Left forelimb (tissue), 1 donor: ENCODE measurements at places on chromosomes 1 and 21.
A peak's percentile ranks its signal among the peaks of the same experiment; 100 is the strongest.

DNA sequence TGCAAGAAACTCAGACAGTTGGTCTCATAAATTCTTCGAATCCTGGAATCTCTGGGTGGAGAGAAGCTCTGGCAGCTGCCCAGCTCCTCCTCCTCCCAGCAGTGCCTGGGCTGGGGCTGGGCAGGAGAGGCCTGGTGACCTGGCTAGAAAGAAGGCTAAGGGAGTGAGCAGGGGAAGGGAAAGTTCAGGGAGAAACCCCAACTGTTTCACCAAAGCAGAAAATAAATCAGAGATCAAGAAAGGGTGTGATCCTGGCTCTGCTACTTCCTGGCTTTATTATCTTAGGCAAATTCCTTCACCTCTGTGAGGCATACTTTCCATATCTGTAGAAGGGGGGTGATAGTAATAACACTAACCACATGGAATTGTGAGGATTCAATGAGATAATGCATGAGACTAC, 8.8 kb upstream of the COL16A1 start:
- DNase-seq: peak; percentile 73

DNA sequence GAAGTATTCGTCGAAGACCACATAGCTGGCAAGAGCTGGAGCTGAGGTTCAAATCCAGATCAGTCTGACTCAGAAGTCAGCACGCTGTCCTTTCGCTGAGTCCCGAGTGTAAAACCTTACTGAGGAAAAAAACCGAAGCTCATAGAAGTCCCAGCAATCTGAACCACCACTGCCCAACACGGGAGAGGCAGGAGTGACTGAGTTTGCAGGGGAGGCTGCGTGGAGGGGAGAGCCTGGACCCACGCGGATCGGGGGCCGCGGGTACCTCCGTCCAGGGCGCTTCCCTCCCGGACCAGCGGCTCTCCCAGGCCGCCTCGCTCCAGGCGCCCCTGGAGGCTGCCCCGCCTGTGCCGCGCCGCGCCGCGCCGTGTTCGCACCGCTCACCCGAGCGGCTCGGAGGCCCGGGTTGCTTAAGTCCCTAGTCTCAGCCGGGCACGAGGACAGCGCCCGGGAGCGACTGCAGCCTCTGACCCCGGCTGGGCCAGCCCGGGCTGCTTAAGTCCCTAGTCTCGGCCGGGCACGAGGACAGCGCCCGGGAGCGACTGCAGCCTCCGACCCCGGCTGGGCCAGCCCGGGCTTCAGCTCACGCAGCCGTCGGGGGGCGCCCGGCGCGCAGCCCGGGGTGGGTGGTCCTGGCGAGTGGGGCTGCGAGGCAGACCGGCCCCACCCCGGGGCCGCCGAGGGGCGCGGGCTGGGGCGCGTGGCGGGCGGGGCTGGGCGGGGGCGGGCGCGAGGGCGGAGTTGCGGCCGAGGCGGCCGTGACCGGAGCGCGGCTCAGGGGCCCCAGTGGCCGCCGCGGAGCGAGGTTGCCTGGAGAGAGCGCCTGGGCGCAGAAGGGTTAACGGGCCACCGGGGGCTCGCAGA, at the start of gene ADAMTSL4:
ADAMTSL4 (plus strand) TSS at position 777 of the 864 bp plus-strand sequence. CDS start 2,881 bp downstream, outside the sequence.
- peak; percentile 87 for DNase-seq

DNA sequence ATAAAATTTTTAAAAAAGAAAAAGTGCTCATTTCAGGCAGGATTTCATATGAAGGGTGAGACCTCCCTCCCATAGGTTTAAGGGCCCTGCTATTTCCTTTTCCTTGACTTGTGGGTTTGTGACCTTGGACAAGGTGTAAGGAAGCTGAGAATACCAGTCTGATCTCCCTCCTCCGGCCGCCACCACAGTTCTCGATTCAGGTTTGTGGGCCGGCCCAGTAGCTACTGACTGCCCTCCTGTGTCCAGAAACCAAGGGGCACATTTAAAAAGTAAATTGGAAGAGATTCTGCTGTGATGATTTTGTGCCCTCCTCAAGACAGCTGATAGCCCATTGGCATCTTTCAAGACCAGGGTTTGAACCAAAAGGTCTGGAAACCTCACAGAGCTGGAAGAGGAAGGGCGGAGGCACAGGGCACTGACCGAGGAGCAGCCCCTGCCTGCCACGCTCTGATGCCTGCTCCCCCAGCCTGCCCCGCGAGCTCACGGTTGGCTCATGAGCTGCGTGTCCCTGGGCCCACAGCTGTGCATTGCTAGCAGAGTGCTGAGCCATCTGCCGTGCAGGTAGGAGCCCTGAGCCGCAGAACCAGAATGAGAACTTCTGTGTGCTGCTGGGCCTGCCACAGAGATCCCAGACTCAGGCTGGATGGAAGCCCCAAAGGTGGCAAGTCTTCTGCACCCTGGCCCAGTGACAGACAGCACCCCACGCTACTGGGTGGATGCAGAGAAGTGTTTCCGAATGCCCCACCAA, 348.7 kb downstream of the NPHP4 start:
- peak; percentile 46 for DNase-seq

GRCh38 chr1:244311784-244312532, 139.8 kb downstream of the ADSS2 start:
- no peak for DNase-seq

GRCh38 chr1:20448671-20449071, 37.3 kb downstream of the CAMK2N1 start:
- no peak for DNase-seq

DNA sequence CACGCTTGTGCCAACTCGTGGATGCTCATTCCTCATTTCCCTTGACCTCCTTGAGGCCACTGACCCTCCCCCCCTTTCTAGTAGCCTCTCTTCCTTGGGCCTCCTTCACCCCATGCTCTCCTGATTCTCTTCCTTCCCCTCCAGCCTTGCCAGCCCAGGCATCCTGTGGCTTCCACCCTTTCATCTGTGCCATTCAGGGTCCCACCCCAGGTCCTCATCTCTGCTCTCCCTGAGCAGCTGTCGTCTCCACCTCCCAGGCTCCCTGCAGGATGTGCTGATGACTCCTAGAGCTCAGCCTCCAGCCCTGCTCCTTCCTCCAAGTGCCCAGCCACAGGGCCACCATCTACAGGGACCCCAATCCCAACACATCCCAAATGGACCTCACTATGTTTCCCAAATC, 197.4 kb downstream of the GRIK3 start:
- no peak for DNase-seq

DNA sequence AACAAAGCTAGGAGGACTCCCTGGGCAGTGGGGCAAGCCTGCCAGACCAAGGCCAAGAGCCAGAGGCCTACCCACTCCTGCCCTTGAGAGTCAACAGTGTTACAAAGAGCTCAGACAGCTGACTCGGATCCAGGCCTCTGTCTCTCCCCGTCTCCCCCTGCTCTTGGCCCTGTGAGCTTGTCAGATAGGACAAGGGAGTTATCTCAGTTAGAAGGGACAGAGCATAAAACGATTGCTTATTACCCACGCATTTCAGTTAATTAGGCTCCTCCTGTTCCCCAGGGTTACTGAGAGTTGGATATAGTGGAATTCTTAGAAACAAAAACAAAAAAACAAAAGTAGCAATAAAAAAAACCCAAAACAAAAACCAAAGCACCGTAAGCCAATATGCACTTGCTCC, 1.3 kb downstream of the SLC41A1 start:
- DNase-seq: no peak

DNA sequence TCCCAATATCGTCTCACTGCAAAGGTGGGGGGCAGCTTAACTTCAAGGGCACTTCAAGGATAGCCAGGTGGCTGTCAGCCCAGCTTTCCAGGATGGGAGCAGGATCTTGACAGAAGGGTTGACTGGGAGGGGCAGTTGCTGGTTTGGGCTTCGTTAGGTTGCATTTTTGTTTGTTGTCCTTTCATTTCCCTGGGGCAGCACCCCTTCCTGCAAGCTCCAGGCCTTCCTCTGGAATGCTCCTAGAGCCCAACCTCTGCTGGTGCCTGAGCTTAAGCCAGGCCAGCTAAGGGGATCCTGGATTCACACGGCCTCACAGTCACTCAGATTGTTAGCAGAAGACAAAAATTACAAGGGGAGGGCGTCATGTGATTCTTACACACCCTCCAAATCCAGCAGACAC, 4.1 kb upstream of the OLIG2 start:
- no peak for DNase-seq

DNA sequence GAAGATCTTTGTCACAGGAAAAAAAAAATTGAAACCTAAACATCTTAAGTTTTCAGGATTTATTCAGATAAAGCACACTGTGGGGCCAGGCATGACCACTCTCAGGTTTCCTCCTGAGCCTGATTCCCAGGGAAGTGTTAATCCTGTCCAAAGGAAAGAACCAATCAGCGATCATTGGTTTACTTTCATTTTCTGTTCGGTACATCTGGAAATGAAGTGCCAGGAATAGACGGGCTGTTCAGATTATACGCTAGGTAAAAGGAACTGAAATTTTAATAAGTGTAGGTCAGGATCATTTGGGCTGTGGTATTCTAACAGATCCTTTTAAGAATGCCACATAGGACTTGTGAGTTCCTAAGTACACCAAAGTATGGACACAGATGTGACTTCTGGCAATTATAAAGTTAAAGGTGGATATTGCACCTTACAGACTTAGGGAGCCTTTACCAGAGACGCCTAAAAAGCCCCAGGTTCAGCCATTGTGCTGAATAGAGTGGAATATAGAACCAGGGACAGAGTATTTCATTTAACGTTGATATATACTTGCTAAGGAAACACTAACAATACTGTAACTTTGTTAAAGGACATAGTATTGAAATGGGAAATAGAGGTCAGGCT, 9.3 kb upstream of the CACYBP start:
- DNase-seq: no peak

- DNase-seq: no peak
These were observed 449 bp downstream of the EPS15 start for GRCh38 chr1:51518586-51519047.

DNA sequence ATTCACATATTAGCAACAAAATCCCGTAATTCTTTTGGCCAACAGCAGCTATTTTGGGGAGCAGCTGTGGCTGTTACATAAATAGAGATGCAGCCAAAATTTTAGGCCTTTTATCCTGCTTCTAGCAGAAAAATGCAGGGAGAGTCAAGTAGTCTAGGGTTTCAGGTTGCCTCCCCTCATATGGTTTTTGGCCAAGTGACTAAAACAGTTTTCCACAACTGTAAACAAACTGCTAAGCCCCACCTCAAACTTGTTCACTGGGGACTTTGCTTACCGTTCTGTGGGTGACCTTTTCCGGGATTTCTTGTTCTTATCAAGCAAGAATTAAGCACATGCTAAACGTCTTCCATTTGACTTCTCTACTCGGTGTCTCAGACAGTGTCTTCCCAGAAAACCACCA, 133.4 kb downstream of the EDEM3 start:
- DNase-seq: no peak

DNA sequence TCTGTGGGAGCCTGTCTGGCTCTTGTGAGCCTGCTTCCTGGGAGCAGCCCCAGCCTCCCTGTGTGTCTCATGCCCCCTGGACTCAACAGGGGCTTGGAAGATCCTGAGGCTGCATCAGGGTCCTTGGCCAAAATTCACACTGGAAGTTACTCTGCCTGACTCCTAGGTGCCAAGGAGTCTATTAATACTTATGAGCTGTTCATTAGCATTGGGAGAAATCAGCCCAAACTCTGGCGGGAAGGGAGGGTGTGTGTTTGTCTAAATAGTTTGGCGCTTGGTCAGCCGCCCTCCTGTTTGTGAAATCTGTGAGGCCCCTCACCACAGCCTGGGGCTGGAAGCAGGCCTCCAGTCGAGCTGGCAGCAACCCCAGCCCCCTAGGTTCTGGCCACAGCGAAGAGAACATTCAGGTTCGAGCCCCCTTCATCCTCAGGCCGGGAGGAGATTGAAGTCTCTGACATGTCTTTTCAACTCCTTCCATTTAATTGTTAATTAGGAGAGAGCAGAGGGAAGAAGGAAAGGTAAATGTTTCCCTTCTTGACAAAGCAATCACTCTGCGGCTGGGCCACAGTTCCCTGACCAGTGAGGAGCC, 82.1 kb upstream of the F3 start:
- DNase-seq: no peak

DNA sequence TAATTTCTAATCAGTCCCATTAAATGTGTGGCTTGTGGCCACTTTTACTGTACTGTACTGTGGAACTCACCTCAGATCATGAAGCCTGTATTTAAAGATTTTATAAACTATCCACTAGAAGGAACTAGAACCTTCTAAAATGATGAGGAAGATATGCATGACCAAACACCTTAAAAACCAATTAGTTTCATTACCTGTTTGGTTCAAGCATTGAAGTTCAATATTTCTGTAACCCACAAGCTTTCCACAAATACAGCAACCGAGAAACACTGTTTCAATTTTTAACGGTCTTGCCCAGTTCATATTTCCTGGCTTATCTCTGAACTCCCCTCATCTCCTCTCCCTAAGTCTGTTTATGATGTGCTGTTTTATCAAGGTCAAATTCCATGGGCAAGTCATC, 264.3 kb upstream of the PLD5 start:
- no peak for DNase-seq

DNA sequence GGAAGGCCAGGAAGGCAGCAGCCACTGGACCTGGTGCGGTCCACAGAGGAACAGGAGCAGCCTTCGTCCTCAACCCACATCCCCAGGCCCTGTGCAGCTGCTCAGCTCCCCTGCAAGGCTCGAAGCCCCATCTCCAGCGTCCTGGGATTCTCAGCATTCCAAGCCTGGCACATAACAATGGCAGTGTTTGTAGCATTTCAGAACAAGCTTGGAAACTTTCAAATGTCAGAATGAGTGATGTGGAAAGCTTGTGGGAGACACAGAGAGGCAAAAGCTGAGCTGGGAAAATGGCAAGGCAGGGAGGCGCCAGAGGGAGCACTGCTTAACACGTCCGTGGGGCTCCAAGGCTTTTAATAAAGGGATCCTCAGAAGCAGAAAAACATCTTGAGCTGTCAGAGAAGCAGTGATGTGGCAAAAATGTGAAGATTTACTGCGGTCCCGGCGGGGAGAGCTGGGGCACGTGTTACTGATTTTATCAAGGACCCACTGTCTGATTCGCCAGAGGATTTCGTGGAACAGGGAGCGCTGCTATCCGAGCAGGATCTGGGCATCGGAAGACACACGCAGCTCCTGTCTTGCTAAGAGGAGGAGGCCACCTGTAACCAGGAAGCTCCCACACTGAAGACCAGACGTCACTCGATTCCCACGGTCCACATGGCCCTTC, 38.1 kb downstream of the TOMM20 start:
- no peak for DNase-seq

DNA sequence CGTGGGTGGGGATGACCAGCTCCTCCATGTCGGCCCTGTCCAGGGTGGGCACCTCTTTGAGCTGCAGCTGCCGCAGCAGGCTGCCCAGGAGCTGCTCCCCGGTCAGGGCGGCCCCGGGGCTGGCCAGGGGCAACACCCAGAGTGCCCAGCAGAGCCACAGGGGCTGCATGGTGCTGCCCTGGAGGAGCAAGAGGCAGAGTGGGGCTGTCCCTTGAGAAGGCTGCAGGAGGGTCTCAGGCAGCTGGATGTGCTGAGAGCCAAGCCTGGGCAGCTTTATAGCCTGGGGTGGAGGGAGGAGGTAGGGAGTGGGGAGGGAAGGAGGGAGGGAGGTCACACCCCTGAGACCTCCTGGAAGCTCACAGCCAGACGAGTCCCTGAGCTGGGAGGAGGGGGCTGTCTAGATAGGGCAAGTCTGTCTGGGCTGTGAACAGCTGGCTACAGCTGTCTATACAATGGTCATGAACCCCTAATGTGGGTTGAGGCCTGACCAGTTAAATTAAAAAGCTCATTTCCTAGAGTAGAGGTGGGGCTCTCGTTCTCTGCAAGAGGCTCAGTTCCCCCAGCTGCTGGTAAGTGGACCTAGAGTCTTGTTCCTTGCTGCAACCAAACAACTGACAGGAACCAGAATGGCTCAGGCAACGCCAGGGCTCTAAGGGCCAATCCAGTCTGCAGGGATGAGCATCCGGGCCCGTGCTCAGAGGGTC, at the start of gene LEFTY1:
LEFTY1 (minus strand) TSS at position 249 of the 704 bp plus-strand sequence; CDS start at position 169, 80 bp downstream.
- no peak for DNase-seq
